ENCODE measurements at places on chromosomes 13 and 19. TPM values are rescaled to one million over a fixed set of nuclear protein-coding genes. Genes with fewer than 3 reads are reported as not detected.

GRCh38 chr19:38699027-38699346, 45.3 kb downstream of the CAPN12 start:
- DNase-seq = no peak

GRCh38 chr13:97327506-97328221, 105.5 kb downstream of the MBNL2 start:
- DNase-seq = no peak

- DNase-seq = no peak
Measured at GRCh38 chr13:50357586-50358118, 342.4 kb downstream of the KCNRG start.

DNA sequence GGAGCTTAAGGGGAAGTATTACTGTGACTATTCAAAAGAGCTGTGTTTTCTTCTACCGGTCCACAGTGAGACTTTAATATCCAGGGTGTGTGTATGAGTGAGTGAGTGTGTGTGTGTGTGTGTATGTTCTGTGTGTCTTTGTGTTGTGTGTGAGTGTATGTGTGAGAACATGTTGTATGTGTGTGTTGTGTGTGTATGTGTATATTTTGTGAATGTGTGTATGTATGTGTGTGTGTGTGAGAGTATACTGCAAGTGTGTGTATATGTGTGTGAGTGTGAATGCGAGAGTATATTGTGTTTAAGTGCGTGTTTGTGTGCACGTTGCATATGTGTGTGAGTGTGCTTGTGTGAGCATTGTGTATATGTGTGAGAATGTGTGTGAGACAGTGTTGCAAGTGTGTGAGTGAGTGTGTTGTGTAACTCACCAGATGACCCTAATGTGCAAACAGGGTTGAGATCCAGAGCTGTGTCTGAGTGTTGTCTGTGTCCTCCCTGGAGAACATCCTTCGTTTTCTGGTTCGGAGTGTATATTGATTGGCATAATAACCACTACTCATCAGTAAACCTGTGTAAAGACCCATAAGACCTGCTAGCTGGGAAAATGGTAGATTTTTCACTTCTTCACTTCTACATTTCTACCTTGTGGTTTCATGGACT, 101.1 kb upstream of the RNF113B start:
- DNase-seq = no peak

Gene MIR17HG
- 35.6 TPM for total RNA-seq

Gene LRG1
- total RNA-seq = 0.15 TPM

Measured in activated T-cell treated with anti-CD3 and anti-CD28 coated beads, Interleukin-2, amount 50 U/mL, for 4 hours (primary cell).